Fibroblast of skin of right quadriceps (primary cell): ENCODE measurements at places on chromosomes 5 and 9.

- DNase-seq, result no peak
Observed at GRCh38 chr5:18970000-18970399, 1018.0 kb downstream of the CDH18 start.

DNA sequence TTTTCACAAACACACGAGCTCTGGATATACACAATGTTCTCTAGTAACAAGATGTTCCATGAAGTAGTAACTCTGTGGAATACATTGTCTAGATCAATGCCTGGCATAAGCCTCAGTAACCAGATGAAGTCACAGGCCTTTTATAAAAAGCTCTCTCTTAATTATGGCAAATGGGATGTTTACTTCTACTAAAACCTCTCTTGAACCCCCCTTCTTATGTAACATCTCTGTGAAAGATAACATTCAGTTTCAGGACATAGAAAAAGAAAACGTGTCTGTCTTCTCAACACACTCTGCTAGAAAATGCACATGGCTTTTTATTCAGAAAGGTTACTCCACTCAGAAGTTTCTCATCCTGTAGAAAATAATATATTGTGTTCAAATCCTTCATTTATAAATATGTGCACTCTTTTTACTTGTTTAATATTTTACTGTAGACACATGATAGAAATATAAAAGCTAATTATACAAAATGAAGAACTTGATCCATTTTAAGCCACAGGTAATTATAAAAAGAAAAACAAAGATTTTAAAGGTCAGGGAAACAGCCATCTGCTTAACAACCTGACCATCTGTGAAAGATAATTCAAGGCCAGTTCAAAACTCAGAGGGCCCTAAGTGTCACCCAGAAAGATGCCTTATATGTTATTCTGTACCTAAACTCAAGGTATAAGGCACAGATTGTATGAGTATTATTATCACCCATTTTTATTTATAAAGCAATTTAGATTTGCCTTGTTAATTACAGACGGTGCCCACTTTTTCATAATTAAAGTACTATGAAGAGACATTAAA, 812.0 kb downstream of the CDH18 start:
- no peak for DNase-seq

DNA sequence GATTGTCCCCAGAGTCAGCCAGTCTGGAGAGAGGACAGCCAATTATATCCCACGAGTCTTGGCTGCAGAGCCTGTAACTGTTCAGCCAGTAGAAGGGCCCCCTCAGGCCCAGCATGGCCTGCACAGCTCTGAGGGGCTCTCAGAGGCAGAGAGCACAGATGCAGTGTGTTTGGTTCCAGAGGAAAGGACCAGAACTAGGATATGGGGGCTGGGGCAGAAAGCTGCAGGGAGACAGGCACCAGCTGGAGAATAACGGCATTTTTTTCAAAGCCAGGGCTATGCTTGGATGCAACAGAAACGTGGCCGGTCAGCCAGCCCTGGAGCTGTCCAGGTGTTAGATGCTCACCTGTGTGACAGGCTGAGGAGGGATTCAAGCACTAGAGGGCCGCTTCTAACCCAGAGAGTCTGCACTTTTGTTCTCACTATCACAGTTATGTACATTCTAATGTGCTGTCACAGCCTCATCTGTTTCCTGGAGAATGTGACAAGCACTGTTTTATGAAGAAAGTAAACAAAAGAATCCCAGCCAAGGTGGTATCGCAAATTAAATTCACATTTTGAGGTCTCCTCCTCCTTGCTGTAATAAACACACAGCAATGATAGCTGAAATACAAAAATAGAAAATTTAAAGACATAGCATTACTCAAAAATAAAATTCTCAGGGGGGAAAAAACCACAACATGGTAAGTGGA, 96.5 kb downstream of the GABBR2 start:
- DNase-seq, result no peak

GRCh38 chr5:115549154-115549553, 4.6 kb upstream of the FEM1C start:
- peak; percentile 23 for DNase-seq

DNA sequence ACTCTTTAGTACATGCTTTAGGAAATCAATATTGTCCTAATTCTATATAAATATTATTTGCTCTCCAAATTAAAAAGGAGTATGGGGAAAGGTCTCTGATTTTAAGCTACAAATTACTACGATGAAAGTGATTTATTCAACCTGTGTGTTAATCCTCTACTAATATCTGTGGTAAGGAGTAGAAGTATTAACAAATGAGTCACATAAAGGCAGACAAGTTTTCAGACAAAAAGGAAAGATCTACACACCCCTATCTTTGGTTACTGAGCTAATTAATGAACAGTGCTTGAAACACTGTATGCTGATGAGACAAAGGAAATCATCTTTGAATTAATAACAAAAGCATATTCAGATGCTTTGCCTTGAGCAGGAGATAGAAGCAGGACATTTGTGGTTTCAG, 15.9 kb downstream of the LOX start:
- peak; percentile 33 for DNase-seq

GRCh38 chr5:162289489-162289888, 221.9 kb downstream of the GABRG2 start:
- DNase-seq, result no peak

GRCh38 chr5:1156033-1156753, 44.3 kb upstream of the SLC12A7 start:
- no peak for DNase-seq

DNA sequence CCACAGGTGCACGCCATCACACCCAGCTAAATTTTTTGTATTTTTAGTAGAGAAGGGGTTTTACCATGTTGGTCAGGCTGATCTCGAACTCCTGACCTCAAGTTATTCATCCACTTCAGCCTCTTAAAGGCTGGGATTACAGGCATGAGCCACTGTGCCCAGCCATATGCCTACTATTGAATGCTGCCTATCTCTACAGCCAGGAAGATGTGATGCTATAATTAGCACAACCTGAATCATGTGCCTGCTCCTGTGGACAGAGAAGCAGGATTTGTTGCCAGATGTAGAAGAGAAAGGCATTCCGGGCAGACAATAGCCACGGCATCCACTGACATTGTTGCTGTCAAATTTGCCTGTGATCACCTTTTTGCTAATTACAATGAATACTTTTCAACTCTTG, 24.4 kb upstream of the MLLT3 start:
- DNase-seq, result no peak

- peak; percentile 60 for DNase-seq
Observed at GRCh38 chr5:118126159-118126558, 862.2 kb downstream of the DTWD2 start.

- DNase-seq, result no peak
Observed at GRCh38 chr5:8208307-8208706, 339.4 kb downstream of the MTRR start.

DNA sequence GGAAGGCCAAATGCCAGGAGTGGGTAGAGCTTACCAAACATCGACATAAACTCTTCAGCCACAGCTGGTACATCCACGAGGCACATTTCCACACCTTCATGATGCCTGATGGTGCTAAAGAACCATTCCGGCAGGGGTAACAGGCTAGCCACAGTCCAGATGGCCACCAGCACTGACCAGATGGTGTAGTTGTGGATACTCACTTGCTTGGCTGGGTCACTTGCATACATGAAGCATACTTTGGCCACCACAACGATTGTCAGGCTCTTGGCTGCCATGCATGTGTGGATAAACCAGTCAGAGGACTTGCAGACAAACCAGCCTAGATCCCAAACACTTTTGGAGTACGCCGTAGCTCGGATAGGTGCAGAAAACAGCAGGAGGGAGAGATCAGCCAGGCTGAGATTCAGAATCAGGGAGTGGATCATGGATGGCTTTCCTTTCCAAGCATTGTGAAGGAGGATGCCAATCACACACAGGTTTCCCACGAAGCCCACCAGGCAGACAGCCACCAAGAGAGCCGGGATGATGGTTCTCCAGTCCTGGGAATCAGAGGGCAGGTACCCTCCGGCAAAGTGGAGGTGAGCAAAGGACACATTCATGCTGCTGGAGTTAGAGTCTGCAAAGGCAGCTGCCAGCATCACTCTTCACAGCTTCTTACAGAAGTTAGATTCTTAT, 378 bp downstream of the GPR151 start:
- DNase-seq, result no peak

- DNase-seq, result no peak
Observed at GRCh38 chr9:87558606-87559190, 61.0 kb downstream of the DAPK1 start.

DNA sequence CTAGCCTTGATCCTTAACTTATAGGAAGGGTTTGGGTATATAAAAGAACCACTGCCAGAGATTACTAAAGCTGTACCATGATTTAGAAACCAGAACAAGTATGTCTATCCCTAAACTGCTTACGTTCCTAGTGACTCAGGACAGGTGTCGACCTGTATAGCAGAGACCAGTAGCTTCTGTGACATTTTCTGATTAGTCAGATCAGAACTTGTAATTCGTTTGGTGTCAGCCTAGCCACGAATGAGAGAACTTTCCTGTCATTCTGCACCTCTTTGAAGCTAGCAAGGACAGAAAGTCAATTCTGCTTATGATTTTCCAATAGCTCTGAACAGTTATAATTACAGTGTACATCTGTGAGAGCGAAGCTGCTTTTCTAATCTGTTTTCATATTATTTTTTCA, 39.5 kb downstream of the PRKACG start:
- DNase-seq, result no peak

GRCh38 chr5:131206772-131207171, 36.0 kb downstream of the LYRM7 start:
- DNase-seq, result no peak

GRCh38 chr5:80069918-80070318, 34.8 kb downstream of the THBS4 start:
- DNase-seq, result no peak

DNA sequence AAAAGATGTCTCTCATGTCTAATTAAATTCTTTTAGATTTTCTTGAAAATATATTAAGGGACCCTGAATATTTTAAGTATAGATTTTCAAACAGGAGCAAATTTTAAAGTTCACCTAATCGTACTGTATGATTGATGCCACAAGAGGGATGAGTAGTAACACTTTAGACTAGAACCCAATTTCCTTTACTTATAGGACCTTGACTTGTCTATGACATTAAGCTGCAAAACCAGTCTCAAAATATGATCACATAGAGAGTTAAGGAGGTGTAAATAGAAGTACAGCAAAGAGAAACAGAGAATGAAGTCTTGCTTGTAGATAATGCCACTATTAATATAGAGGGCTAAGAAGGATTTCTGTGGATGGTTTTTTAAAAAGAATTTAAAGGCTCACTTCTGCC, 312.9 kb upstream of the PRR16 start:
- no peak for DNase-seq

DNA sequence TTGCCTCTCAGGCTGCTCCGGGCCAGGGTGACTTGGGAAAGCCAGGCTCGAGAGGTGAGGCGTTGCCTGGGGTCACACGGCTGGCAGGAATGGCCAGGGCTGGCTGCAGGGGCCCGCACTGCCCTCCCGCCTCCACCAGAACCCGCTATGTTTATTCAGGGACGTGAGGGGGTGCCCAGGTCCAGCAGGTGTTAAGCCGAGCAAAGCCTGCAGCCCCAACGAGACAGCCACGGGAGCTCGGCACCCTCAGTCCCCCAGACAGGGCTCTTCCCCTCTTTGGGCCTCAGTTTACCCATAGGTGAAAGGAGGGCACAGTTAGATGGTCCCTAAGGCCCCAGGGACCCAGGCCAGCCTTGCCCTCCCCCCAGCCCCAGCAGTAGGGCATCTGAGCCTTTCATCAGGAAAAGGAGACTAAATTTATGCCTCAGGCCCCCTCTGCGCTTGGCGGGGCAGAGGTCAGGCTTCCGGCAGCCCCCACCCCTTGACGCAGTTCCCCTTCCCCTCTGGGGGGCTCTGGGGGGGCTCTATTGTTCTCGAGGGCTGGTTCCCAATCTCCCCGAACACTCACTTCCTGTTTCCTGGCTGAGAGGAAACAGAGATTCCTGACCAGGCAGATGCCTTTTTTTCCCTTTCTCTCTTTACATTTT, 7.1 kb upstream of the EGFL7 start:
- no peak for DNase-seq

- DNase-seq, result no peak
Observed at GRCh38 chr5:181259974-181260719, 796 bp downstream of the TRIM52 start.

GRCh38 chr5:80837679-80838078, 122.5 kb upstream of the RASGRF2 start:
- DNase-seq, result no peak

DNA sequence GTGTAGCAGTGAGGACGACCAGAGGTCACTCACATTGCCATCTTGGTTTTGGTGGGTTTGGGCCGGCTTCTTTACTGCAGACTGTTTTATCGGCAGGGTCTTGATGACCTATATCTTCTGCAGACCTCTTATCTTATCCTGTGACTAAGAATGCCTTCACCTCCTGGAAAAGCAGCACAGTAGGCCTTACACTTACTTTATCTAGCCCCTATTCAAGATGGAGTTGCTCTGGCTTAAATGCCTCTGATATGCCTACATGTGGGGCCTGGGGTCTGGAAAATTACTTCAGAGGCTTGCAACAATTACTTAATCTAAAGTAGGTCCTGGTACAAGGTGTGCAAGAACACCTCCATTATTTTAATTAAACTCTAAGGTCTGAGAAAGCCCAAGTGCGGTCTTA, 86.9 kb upstream of the IL12B start:
- no peak for DNase-seq

DNA sequence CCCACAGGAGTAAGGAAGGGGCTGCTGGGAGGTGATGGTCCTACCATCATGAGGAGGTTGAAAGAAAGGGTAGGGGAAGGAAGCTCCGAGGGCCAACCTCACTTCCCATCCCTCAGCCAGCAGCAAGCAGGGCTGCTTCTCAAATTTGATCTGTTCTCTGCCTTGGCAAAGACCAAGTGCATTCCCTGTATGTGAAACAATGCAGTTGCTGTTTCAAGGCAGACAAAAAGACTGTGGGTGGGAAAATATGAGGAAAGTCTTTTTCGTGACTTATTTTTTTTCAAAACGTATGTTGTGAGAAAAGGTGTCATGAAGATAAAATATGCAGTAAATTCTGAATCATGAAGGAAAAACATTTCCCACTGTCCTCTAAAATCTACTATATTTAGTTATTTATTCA, 165.9 kb downstream of the ARSB start:
- no peak for DNase-seq

- no peak for DNase-seq
Observed at GRCh38 chr5:138226910-138227309, 13.8 kb upstream of the CDC23 start.

DNA sequence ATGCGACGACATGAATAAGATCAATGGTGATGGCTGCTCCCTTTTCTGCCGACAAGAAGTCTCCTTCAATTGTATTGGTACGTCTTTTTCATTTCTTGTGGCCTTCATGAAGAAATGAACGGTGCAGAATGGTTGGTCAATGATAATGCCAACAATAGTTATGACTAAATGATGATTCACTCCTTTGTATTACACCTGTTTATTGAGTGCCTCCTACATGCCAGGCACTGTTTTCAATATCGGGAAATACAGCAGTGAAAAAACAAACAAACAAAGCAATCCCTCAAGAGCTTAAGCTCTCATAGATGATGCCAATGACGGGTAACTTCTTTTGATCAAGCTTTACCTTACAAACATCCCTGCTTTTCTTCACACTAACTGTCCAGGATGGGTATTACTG, 117.7 kb downstream of the PAPPA start:
- no peak for DNase-seq

GRCh38 chr5:77029376-77029885, 773 bp upstream of the AGGF1 start:
- DNase-seq, result no peak

GRCh38 chr9:133004999-133005760, 25.6 kb upstream of the GTF3C5 start:
- DNase-seq, result no peak
